AG08396 (cell line): ENCODE measurements at places on chromosomes 4 and X.

DNA sequence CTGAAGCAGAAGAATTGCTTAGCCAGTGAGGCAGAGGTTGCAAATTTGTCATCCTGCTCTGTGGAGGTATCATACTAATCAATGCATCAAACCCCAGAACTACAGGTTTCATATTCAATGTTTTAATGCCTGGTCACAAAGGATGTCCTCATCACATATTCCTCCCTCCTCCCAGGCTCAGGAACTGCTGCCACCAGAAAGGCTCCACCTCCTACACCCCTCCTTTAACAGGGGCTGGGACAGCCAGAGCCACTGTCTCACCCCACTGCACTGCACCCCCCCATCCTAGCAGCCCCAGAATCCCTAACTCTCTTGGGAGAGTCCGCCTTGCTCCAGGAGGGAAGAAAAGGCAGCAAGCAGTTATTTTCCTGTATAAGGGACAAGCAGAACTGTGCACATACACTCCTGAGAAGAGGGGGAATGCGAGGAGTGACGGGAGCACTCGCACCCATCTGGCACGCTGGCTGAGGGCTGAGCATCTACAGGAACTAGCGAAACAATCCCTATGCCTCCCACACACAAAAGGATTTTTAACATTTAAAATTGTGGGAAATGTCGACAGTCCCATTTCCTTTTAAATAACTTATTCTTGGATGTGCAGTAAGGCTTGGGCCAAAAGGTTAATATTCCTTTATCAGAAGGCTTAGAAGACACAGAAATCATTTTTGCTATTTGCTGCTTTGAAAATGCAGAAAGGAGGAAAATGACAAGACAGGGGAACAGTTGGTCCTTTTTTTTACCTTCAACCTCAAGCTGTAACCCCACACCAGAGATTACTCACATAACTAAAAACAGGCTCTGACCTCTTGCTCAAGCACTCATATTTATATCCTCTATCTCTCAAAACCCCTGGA is 27.8 kb downstream of the CD99L2 start:
- DNase-seq: no peak

- no peak for DNase-seq
Observed at GRCh38 chr4:133143775-133144430, 5.2 kb upstream of the PCDH10 start.

GRCh38 chr4:142016031-142016430 is 379.6 kb downstream of the IL15 start:
- no peak for DNase-seq

GRCh38 chr4:102500352-102500695 is 835 bp upstream of the NFKB1 start:
- DNase-seq: no peak

GRCh38 chr4:176339936-176340761 is 20.4 kb downstream of the SPCS3 start:
- DNase-seq: no peak
